GM04503 (cell line): ENCODE measurements at places on chromosomes 12 and 14.

GRCh38 chr12:108610336-108610815 lies 12.5 kb upstream of the TMEM119 start:
- DNase-seq, result no peak

DNA sequence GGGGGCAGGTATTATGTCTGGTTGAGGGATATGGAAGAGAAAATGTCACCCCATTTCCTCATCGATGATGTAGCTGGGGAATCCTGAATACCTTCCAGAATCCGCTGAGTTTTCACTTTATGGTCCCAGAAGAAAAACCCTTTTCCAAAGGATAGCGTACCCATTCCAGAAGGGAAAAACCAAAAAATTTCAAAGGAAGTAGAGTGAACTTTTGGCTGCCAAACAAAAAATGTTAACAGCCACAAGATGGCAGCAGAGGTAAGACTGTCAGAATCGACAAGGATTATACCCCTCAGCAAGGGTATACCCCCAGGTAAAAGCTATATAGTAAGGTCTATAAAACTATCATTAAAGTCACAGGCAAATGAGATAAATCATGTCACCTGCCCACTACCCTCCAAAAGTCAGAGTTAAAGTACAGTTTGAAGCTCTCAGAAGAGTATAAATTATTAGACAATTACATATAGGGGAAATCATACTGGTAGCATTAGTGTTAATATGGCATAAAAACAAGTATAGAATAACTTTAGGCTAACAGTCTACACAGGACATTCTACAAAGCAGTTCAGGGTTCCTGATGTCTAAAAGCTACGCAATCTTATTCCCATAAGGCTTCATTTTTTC lies 18.0 kb downstream of the ACIN1 start:
- no peak for DNase-seq

- DNase-seq, result no peak
Observed at GRCh38 chr12:69284131-69284530, 44.8 kb downstream of the CPSF6 start.

DNA sequence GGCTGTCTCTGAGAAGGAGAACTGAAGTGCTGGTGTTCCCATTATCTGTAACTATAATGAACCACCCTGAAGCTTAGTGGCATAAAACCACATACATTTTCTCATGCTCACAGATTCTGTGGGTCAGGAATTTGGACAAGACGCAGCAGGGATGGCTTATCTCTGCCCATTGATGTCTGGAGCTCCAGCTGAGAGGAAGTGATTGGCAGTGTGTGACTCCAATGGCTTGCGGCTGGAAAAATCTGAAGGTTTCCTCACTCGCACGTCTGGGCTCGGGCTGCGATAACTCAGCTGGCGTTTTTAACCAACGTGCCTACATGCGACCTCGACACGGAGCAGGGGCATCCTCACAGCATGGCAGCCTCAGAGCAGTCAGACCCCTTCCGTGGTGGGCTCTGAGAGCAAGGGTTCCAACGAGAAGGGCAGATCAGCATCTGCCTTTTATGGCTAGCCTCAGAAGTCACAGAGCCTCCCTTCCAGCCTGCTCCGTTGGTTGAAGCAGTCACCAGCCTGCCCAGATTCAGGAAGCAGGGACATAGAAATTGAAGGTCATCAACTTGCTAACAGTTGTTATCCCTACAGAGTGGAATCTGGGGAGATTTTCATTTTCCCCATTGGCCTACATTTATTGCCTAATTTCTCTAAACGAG lies 143.3 kb upstream of the BCL2L14 start:
- DNase-seq, result no peak

GRCh38 chr12:2246358-2246757 lies 193.6 kb downstream of the CACNA1C start:
- no peak for DNase-seq

- no peak for DNase-seq
Observed at GRCh38 chr12:109467978-109468676, 9.0 kb downstream of the KCTD10 start.

GRCh38 chr14:24150567-24150966 lies 3.3 kb downstream of the RNF31 start:
- no peak for DNase-seq

GRCh38 chr14:49909016-49909415 lies 16.1 kb downstream of the ARF6 start:
- no peak for DNase-seq

DNA sequence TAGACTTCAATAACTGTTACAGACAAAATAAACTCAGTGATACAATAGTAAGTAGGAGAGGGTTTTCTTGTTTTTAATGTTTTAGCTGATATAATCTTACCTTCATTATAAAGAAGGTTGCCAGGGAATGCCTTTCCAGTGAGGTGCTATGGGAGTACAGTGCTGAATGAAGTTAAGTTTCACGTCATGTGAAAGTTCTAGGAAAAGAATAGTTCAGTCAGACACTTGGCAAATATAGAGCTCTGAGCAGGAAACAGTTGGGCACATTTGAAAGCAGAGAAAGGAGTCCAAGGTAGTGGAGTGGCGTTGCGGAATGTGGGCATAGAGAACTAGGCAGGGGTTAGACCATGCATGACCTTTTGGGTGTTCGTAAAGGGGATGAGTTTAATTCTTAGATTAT lies 88.6 kb upstream of the DCN start:
- no peak for DNase-seq

DNA sequence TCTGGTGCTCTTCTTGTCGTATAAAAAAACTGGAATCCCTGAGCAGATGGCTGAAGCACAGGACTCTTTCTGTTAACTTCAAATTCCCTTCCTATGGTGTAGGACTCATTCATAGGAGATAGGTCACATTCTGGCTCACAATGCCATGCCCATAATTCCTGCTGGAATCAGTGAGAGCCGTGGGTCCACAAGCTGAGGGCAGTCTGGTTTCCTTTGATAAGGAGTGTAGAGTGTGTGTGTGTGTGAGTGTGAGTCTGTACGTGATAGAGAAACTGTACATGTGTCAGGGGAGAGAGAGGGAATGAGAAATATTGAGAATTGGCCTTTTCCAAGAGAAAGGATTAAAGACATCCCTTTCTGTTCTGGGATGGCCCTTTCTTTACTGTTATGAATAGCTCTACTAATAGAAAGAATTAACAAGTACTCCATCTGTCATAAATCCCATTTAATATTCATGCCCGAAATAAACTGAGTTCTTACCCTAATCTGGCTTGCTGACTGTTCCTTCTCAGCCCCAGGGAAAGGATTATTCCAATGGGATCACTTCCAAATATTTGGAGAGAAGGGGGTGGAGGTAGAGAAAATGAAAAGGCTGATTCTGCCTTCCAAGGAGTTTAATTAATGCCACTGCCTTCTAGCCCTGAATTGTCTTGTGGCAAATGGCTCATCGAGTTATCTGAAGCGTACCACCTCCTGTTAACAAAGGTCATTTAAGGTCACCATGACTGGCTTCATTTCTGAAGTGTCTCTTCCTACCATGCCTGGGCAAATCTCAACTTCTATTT lies 79.0 kb downstream of the TMX1 start:
- no peak for DNase-seq

DNA sequence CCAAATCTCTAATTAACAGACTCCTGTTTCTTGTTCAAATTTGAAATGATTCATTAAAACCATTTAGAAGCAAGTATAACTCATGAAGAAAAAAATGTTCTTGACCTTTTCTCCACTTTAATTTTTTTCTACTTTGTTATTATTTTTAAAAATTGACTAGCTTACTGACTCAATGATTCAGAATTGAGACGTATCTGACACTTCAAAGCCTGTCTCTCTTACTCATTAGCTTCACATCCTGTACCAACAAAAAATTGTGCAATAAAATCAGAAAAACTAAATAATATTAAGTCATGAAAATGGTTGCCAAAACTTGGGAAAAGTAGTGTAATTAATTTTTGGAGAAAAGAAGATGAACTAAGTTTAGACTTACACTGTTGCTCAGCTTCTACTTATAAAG lies 331.2 kb downstream of the SLC16A7 start:
- DNase-seq, result no peak

DNA sequence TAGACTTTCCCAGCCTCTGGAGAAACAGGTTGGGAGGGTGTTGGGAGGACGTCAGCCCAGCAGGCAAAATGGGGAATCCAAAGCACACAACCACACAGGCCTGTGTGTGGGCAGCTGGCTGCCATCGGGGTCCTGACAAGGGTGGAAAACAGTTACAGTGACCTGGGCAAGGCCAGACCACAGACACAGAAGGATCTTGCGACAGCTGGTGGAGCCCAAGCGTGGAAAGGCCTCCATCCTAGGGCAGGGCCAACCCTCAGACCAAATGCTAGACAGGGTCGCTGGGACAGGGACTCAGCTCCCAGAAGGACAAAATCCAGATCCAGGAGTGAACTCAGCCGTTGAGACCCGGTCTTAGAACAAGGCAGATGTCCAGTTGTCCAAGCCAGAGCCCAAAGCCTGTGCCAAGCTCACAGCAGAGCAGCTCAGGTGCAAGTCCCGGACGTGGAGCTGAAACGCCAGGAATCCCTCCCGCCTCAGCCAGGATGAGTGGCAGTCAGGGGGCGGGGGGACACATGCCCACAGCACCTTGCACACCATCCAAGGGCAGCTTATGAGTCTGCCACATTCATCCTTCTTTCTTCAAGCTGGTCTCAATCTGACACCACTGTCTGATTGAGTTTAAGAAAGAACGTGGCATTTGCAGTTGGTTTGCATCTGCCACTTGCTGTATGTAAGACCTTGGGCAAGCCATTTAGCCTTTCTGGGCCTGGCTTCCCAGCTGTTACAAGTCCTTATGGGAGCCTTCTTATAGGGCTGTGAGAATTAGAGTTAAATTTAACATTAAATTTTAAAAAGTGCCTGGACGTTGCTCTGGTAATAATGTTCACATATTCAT lies 37.6 kb downstream of the DEGS2 start:
- DNase-seq, result no peak

DNA sequence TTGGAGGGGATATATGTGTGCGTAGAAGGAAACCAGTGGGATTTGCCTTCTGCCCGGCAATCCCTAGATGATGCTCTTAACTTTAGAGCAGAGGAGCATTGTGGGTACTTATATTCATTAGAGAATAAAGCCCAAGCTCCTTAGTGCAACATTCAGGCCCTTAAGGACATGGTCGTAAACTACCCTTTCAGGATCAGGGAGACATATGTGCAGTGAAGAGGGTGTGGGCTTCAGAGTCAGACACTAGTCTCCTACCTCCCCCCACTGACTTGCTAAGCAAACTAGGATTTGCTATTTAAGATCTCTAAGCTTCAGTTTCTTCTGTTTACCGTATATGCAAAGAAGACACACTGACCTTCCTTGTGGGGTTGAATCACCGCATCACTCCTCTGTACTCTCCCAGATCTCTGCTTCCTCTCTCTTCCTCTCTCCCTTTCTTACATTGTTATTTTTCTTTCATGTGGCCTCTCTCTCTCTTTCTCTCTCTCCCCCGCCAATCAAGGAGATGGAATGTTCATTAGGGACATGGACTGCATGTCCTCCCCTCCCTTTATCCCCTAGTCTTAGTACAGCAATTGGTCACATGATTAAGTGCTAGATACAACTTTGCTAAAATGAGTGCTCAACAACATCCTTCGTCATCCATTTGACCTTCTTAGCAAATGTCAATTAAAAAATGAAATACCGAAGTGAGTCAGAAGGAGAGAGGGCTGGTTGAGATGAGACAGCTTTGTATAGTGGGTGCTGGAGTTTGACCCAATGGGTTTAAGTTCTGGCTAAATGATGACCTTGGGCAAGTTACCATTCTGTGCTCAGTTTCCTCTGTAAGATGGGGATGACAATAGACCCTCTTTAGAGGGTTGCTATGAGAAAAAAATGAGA lies 91.7 kb downstream of the TMX1 start:
- no peak for DNase-seq

GRCh38 chr14:89179891-89180404 lies 237.1 kb downstream of the FOXN3 start:
- no peak for DNase-seq

DNA sequence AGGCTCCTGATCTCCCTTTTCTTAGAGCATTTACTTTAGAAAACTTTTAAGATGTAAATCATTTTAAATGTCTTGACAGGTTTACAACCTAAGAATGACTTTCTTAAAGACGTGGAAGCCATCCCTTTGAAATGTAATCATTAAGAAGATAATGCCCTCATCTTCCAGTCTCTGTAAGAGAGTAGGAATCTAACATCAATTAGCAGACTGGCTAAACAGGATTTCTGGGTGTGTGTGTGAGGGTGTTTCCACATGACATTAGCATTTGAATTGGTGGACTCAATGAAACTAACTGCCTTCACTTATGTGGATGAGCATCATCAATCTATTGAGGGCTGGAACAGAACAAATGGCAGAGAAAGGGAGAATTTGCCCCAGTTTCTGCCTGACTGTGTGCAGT lies 329.5 kb downstream of the RPL10L start:
- no peak for DNase-seq

- no peak for DNase-seq
Observed at GRCh38 chr12:39628836-39629235, 9.2 kb upstream of the ABCD2 start.

DNA sequence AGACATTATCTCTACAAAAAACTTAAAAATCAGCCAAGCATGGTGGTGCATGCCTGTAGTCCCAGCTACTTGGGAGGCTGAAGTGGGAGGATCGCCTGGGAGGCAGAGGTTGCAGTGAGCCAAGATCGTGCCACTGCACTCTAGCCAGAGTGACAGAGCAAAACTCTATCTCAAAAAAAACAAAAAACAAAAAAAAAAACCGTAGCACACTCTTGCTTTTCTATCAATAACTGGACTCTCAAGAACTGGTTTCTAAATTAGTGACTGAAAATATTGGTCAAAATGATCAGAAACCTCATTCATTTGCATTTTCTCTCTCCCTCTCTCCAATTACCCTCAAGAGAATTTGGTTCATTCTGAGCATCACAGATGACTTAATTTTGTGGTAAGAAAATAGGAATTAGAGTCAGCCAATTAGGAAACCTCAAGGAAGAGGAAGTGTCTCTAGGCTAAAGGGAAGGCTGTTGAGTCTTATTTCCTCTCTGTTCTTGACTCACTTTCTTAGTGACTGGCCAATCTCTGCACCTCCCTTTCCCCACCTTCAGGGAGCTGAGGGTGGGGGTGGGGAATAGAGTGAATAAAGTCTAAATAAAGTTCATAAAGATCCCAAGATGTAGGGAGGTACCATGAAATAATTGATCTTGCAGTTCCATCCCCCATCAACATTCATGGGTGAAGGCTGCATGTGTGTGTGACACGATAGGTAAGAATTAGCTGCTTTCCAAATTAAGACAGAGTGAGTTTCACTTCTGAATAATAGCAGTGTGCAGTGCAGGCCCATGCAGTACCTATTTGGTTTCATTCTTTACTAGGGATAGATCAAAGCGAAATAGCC lies 6.8 kb upstream of the PSMA6 start:
- DNase-seq, result no peak

DNA sequence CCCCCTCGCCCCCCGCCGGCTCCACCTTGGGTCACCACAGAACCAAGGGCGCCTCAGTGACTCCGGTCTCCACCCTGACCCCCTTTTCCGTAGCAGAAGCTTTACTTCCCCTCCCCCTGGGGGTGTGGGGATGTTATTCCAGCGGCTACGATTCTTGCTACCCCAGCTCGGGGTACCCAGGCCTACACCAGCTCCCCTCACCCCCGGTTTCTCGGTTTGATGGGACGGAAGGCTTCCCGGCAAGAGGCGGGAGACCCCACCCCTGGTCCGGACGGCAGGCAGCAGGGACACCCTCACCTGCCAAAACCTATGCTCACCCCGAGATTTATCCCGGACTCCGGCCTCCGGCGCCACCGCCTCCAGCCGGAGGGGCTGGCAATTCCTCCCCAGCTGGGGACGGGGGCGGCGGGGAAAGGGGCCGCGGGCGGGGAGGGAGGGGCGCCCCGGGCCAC lies 619 bp downstream of the RAB15 start:
- no peak for DNase-seq
